Astrocyte (in vitro differentiated cells and primary cell): ENCODE measurements at places on chromosomes 6 and 20.

- DNase-seq = no peak
Observed at GRCh38 chr6:135129136-135129856, 51.8 kb upstream of the MYB start.

DNA sequence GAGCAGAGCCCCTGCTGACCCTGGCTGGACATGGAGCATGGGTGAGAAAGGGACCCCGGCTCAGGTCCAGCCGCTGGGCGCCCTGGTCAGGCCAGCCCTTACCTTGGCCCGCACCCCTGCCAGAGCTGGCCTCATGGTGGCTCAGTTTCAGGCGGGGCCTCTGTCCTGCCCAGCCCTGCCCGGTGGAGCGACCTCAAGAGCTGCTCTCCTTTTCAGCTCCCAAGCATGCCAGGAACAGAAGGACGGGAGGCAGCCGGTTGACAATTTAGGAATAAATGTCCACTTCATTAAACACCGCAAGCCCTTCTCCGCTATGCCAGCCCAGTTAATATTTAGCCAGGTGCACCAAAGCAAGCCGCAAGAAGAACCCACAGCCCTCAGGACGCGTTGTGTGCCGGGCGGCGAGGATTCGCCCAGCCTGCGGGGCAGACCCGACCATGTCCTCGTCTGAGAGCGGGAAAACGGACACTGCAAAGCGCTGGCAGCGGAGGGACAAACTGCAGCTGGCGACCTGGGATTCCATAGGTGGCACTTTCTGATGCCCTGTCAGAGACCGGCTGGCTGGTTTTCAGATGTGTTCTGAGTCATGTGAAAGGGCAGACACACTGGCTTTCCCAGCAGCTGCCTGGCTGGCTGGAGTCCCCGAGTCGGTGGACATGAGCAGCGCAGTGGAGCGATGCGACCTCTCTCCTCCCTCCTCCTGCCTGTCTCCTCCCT is 221.9 kb downstream of the TTLL2 start:
- DNase-seq = no peak

- no peak for DNase-seq
Observed at GRCh38 chr6:125246566-125246965, 55.2 kb downstream of the HDDC2 start.

- no peak for DNase-seq
Observed at GRCh38 chr20:19310541-19310940, 98.1 kb downstream of the SLC24A3 start.

GRCh38 chr6:159267165-159267564 is 98.0 kb downstream of the FNDC1 start:
- DNase-seq = no peak

- no peak for DNase-seq
Observed at GRCh38 chr6:21219856-21220255, 373.7 kb upstream of the SOX4 start.

- DNase-seq = peak; percentile 92
Observed at GRCh38 chr6:14804785-14805210, 441.1 kb upstream of the JARID2 start.

- DNase-seq = no peak
Observed at GRCh38 chr6:166772518-166772917, 145.5 kb upstream of the RPS6KA2 start.

GRCh38 chr6:38213251-38213658 is 393.7 kb downstream of the ZFAND3 start:
- no peak for DNase-seq

- DNase-seq = peak; percentile 95
Observed at GRCh38 chr6:3202999-3203696, 24.3 kb downstream of the TUBB2B start.

DNA sequence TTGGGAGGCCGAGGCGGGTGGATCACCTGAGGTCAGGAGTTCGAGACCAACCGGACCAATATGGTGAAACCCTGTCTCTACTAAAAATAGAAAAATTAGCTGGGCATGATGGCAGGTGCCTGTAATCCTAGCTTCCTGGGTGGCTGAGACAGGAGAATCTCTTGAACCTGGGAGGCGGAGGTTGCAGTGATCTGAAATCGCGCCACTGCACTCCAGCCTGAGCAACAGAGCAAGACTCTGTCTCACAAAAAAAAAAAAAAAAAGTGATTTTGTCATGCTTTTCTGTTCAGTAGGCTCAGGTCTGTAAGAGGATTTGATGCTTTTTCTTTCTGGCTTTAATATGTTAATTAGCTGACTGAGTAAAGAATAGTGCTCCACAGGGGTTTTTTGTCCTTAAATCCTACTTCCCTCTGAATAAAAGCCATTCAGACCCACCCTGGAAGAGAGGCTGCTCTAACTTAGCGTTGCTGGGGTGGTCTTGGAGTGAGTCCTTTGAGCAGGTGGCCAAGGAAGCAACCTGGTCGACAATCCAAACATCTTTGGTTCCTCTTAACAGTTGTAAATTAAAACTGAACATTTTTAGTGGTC is 19.0 kb downstream of the MCM8 start:
- no peak for DNase-seq

DNA sequence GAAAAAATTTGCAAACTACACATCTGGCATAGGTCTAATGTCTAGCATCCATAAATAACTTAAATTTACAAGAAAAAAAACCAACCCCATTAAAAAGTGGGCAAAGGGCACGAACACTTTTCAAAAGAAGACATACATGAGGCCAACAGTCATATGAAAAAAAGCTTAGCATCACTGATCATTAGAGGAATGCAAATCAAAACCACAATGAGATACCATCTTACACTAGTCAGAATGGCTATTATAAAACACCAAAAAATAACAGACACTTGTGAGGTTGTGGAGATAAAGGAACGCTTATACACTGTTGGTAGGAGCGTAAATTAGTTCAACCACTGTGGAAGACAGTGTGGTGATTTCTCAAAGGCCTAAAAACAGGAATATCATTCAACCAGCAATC is 33.7 kb upstream of the EPB41L2 start:
- DNase-seq = peak; percentile 53

- no peak for DNase-seq
Observed at GRCh38 chr6:15090745-15091384, 155.0 kb upstream of the JARID2 start.

- DNase-seq = peak; percentile 46
Observed at GRCh38 chr6:129498950-129499842, 210.8 kb downstream of the ARHGAP18 start.

GRCh38 chr6:17602888-17603287 is 2.8 kb downstream of the FAM8A1 start:
- DNase-seq = no peak

DNA sequence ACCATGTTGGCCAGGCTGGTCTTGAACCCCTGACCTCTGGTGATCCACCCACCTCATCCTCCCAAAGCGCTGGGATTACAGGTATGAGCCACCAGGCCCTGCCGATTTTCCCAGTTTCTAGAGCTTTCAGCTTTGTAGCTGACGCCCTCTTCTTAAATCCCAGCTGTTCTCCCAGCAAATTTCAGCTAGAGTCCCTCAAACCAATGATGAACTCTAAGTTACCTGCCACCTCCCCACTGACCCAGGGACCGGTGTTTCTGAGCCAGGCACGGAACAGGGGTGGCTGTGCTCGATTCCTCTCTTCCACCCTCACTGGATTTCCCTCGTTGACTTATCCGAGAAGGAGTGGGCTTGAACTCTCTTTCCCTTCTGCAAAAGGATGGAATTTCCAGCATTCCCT is 39.1 kb downstream of the SUN5 start:
- DNase-seq = no peak

- no peak for DNase-seq
Observed at GRCh38 chr20:6811262-6812035, 44.0 kb downstream of the BMP2 start.

GRCh38 chr20:57408536-57409233 is 17.5 kb downstream of the RBM38 start:
- no peak for DNase-seq

- DNase-seq = no peak
Observed at GRCh38 chr20:16419138-16419715, 154.0 kb downstream of the KIF16B start.

GRCh38 chr6:141846639-141847038 is 286.1 kb upstream of the GJE1 start:
- no peak for DNase-seq

GRCh38 chr20:33693741-33694638 is 7.8 kb upstream of the E2F1 start:
- DNase-seq = no peak

DNA sequence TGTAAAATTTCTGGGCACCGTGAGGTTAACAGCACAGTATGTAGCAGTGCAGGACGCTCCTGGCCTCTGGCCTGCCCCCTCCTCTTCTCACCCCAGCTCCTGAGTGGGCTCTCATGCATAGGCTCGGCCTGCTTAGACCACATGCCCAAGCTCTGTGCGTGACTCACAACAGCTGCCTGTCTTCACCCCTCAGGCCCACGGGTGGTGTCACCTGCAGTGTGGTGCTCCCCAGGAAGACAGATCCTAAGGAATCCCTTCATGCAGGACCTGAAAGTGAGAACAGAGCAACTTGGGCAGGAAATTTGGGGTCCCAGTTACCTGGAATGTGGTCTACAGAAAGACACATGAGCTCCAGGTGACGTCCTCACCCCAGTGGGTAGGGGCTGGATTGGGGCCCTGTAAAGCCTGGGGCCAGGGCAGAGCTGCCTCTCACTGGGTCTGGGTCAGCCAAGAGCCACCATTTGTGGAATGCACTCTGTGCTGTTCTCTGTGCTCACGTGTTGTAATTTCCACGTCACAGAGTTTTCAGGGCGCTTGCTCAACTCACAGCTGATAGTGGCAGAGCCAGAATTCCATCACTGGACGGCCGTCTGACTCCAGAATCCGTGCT is 37.0 kb upstream of the PXDC1 start:
- DNase-seq = no peak

DNA sequence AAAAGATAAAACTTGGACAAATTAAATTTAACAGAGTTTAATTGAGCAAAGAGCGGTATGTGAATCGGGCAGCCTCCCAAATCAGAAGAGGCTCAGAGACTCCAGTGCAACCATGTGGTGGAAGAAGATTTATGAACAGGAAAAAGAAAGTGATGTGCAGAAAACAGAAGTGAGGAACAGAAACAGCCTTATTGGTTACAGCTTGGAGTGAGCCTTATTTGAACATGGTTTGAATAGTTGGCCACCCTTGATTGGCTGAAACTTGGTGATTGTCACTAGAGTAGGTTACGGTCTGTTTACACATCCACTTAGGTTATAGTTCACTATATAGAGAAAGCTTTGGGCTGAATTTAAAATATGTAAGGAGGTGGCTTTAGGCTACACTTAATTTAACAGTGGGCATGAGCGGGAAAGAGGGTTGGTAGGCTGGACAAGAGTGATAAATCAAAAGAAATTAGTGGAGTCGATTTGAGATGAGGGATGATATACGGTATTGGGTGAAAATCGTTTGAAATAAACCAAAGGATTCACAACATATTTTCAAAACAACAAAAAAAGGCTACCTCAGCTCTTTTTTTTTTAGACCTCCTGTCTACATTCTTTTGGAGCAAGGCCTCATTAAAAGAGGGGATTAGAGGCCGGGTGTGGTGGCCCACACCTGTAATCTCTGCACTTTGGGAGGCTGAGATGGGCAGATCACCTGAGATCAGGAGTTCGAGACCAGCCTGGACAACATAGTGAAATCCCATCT is 84.3 kb upstream of the PREP start:
- DNase-seq = no peak

DNA sequence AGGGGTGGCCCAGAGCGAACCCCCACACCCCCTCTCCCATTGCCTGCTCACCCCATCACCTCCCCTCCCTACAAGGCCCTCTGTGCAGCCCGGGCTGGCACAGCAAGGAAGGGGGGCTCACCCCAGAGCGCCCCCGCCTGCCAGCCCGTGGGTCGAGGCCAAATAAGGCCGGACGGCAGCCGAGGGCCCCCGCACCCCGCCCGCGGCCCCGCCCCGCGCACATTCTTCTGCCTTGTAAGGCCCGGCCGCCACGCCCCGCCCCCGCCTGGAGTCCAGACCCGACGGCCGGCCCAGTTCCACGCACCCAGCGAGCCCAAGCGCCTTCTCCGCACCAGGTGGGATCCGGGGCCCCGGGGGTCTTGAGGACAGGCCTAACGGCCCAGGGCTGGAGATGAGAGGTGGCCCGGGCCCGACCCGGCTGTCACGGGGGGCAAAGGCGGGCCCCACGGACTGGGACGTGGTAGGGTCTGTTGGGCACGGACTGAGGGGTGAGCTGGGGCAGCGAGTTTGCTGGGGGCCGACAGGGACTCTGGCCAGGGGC is at the start of gene MYL9:
Gene MYL9 (plus strand): TSS at position 293 of the 541 bp plus-strand sequence. CDS start 3,366 bp downstream, outside the sequence.
- peak; percentile 53 for DNase-seq

- DNase-seq = no peak
Observed at GRCh38 chr6:159833997-159834603, 34.0 kb downstream of the PNLDC1 start.

DNA sequence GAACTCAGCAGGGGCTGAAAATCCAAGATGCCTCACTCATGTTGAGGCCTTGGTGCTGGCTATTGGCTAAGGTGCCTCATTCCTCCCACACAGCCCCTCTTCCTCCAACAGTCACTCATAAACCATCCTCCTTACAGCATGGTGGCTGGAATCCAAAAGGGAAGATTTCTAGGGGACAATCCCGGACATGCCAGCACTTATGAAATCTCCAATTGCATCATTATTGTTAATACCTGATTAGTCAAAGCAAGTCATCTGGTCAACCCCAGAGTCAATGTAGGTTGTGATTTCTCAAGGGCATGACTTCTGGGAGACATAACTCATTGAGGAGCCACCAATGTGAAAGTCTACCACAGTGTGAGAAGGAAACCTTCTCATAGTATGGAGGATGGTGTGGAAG is 506.6 kb upstream of the NOX3 start:
- DNase-seq = no peak

DNA sequence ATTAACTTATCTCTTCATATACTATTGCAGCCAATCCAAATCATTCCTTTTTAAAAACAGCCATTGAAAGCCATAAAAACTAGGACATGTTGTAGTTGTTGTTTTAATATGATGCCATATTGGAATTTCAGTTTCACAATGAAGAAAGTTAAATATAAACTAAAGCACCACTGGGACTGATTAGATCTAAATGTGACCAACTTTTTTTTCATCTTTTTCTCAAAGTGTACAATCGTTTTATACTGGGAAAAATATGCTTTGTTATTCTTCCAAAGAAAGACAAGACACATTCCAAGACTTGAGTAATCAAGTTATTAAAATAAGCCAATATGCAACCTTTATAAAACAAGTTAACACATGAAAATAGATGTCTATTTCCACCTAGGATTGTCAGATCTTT is 68.5 kb downstream of the THEMIS start:
- DNase-seq = no peak

GRCh38 chr6:133609415-133610226 is 279.3 kb upstream of the TCF21 start:
- DNase-seq = peak; percentile 99

- no peak for DNase-seq
Observed at GRCh38 chr6:2433266-2433665, 187.9 kb upstream of the GMDS start.

DNA sequence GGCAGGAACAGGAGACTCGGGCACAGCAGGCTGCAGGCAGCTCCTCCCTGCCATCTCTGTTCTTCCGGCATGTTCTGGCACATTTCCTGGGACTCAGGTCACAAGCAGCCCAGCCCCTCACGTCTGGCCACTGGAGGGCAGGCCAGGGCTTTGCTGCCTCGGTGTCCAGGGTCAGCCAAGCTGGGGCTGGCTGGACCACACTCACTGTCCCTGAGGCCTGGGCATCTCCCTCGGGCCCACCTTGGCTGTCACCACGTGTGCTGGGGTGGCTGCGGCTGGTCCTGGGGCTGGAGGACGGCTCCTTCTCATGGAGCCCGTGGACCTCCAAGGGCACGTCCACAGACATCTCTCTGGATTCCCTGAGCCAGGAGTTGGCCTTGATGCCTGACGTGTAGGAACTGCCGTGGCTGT is 18.5 kb downstream of the FRMD1 start:
- DNase-seq = peak; percentile 27

- no peak for DNase-seq
Observed at GRCh38 chr6:55678330-55679224, 99.6 kb upstream of the HMGCLL1 start.
